ENCODE measurements at places on chromosomes 3 and 15.
A peak's percentile ranks its signal among the peaks of the same experiment; 100 is the strongest.

GRCh38 chr15:89993349-89993748, 7.8 kb upstream of the ZNF710 start:
- H3K27ac ChIP-seq, result no peak overlapping the region
- no peaks in the 10 kb centered on the region for H3K36me3 ChIP-seq
- no peaks in the 10 kb centered on the region for H3K27me3 ChIP-seq

- H3K4me1 ChIP-seq, result no peaks in the 10 kb centered on the region
- no peak overlapping the region for H3K27ac ChIP-seq
- H3K4me3 ChIP-seq, result no peak overlapping the region
- DNase-seq, result no peak
Observed at GRCh38 chr3:4688411-4688810, 195.3 kb downstream of the ITPR1 start.

GRCh38 chr3:168213920-168214319, 118.2 kb upstream of the GOLIM4 start:
- H3K27ac ChIP-seq, result peak overlapping the region; percentile 32
- no peak for DNase-seq
- H3K4me3 ChIP-seq, result peak overlapping the region; percentile 79
- no peaks in the 10 kb centered on the region for H3K27me3 ChIP-seq
- H3K36me3 ChIP-seq, result no peaks in the 10 kb centered on the region
- peaks cover 11% of the 10 kb centered on the region for H3K4me1 ChIP-seq

DNA sequence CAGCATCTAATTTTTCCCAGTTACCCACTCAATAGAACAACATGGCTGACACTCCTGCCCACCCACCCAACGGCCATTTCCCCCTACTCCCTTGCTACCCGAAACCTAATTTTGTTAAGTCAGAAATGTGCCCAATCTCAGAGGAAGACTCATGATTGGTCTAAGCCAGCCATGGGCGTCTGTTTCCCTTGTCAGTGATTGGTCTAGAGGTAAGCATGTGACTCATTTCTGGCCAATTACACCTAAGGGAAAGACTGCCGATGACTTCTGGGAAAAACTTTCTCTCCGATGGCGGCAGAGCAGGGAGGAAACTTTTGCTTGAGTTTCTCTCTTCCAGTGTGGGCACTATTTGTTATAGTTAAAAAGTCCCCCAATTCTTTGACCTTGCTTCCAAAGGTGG, 72.9 kb downstream of the RPLP1 start:
- no peak for DNase-seq
- no peak overlapping the region for H3K27ac ChIP-seq
- no peaks in the 10 kb centered on the region for H3K4me1 ChIP-seq
- H3K4me3 ChIP-seq, result no peak overlapping the region
- H3K36me3 ChIP-seq, result peaks cover 2% of the 10 kb centered on the region
- peaks cover 22% of the 10 kb centered on the region for H3K27me3 ChIP-seq

- no peak overlapping the region for H3K27ac ChIP-seq
- peaks cover 5% of the 10 kb centered on the region for H3K36me3 ChIP-seq
- no peak for DNase-seq
- H3K27me3 ChIP-seq, result no peaks in the 10 kb centered on the region
Observed at GRCh38 chr3:46138581-46138980, 69.5 kb downstream of the CCR1 start.

DNA sequence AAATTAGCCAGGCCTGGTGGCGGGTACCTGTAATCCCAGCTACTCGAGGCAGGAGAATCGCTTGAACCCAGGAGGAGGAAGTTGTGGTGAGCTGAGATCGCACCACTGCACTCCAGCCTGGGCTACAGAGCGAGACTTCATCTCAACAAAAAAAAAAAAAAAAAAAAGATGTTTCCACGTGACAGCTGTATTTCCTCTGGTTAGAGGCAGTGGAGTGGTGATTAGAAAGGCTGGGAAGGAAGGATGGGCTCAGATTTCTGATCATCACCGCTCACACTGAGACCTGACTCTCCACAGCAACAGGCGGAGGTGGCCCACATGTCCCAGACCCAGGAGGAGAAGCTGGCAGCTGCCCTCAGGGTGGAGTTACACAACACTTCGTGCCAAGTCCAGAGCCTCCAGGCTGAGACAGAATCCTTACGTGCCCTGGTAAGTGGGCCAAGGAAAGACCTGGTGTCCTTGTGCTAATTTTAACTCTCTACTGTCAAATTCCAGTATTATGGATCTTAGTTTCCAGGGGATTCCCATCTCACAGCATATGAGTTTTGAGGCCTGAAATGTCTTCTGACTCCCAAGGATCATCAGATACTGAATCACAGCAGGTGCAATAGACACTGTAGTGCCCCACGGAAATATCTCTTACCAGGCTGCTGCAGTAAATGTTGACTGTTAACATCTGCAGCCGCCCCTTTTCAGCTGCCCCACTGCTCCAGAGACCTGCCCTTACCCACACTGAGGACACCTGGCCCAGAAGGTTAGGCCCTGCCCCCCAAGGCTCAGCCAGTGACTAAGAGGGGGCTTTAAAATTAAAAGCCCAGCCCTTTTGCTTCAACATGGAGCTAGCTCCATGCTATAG, 66.9 kb downstream of the BFSP2 start:
- H3K4me3 ChIP-seq, result no peak overlapping the region
- H3K4me1 ChIP-seq, result peaks cover 2% of the 10 kb centered on the region
- no peak for DNase-seq
- H3K27ac ChIP-seq, result no peak overlapping the region

- DNase-seq, result no peak
- no peaks in the 10 kb centered on the region for H3K4me1 ChIP-seq
- no peaks in the 10 kb centered on the region for H3K36me3 ChIP-seq
- H3K4me3 ChIP-seq, result no peak overlapping the region
- no peak overlapping the region for H3K27ac ChIP-seq
Observed at GRCh38 chr15:46408312-46408711, 773.5 kb downstream of the SQOR start.

GRCh38 chr3:10775828-10776227, 40.2 kb upstream of the SLC6A11 start:
- no peak overlapping the region for H3K4me3 ChIP-seq
- H3K27me3 ChIP-seq, result peaks cover 83% of the 10 kb centered on the region
- DNase-seq, result no peak
- H3K4me1 ChIP-seq, result no peaks in the 10 kb centered on the region

DNA sequence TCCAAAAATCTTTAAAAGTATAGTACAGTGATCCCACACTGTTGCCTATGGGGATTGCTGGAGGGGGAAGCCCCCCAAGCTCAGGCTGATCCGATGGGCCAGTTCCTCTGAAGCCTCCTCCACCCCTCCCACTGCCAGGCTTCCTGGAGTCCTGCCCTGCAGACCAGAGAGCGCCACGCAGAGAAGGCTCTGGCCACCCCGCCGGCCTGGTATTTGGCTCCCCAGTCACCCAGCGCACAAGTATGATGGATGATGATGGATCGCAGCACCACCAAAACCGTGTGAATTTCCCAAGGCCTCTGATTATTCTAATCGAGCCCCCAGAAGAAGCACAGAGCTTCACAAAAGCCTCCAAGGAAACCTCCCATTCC, 259.0 kb downstream of the MECOM start:
- no peak overlapping the region for H3K27ac ChIP-seq
- no peaks in the 10 kb centered on the region for H3K36me3 ChIP-seq

- peaks cover 7% of the 10 kb centered on the region for H3K36me3 ChIP-seq
- peak overlapping the region; percentile 57 for H3K4me3 ChIP-seq
- no peak for DNase-seq
- H3K27me3 ChIP-seq, result no peaks in the 10 kb centered on the region
Observed at GRCh38 chr3:4505688-4506558, 12.8 kb downstream of the ITPR1 start.

- no peak within 1 kb of the TSS for H3K4me3 ChIP-seq
- H3K36me3 ChIP-seq, result no peaks in the 10 kb centered on the region
- DNase-seq, result peak; percentile 52
Observed at GRCh38 chr3:38649500-38650247, at the start of gene SCN5A. Gene SCN5A (minus strand): TSS chr3:38649687. CDS start chr3:38633307, 16,380 bp downstream.

DNA sequence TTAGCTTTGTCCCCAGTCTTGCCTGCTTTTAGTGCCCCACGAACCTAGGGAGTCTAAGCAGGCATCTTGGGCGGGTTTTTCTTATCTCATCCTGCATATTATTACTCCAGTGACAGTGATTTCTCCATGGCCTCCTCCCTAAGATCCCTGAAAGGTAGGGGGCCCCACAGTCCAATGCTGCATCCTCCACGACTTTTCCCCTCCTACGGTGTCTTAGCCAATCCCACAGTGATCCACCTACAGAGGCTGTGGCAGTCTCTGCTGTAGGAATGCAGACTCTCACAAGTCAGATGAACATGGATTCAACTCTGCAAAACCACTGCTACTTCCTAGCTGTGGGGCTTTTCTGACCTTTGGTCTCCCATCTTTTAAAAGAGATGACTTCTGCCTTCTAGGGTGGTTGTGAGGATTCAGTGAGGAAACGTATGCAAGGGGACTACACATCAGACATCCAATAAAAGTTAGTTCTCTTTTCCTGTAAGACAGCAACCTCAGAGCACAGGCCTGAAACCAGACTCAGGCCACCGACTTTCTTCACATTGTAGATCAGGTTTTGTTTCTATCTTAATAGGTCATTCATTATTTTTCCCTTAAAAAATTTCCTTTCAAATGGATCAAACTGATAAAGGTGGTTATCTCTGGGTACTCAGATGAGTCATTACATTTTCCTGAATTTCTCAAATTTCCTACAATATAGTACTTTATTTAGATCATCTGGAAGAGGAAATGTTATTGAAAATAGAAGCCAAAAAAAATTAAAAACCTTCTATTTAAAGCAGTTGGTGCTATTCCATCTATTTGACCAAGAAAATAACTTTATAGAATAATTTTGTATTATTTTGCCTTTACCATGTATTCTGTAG, 23.2 kb downstream of the ILDR1 start:
- peaks cover 9% of the 10 kb centered on the region for H3K4me1 ChIP-seq
- peak overlapping the region; percentile 21 for H3K27ac ChIP-seq
- no peak for DNase-seq

- no peaks in the 10 kb centered on the region for H3K27me3 ChIP-seq
- peaks cover 6% of the 10 kb centered on the region for H3K4me1 ChIP-seq
- no peak for DNase-seq
- H3K36me3 ChIP-seq, result peaks cover 9% of the 10 kb centered on the region
Observed at GRCh38 chr15:60423537-60423936, 25.8 kb upstream of the ANXA2 start.

DNA sequence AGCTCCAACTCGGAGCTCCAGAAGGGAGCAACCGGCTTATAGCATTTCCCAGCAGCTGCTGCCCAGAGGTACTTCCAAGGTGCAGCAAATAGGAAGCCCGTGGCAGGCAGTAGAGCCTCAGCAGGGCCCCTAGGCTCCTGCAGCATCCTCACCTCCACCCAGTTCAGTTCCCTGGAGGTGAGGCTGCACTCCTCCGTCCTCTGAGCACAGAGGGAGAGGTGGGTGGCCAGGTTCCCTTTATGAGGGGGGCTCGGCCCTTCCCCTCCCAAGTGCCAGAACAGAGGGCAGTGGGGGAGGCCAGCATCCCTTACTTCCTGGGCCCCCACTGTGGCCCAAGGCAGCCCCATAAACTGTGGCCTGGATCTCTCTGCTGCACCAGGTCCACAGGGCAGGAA, 150.2 kb downstream of the ATP10A start:
- no peaks in the 10 kb centered on the region for H3K36me3 ChIP-seq
- peaks cover 4% of the 10 kb centered on the region for H3K4me1 ChIP-seq
- no peaks in the 10 kb centered on the region for H3K27me3 ChIP-seq
- no peak overlapping the region for H3K27ac ChIP-seq
- H3K4me3 ChIP-seq, result no peak overlapping the region

- no peak for DNase-seq
- no peaks in the 10 kb centered on the region for H3K36me3 ChIP-seq
- no peaks in the 10 kb centered on the region for H3K4me1 ChIP-seq
- H3K4me3 ChIP-seq, result no peak overlapping the region
- no peak overlapping the region for H3K27ac ChIP-seq
Observed at GRCh38 chr15:29687204-29687815, 135.0 kb downstream of the TJP1 start.

GRCh38 chr15:48177766-48178647, at the start of gene MYEF2:
Gene MYEF2 (minus strand): TSS chr15:48178295. CDS start chr15:48178237, 58 bp downstream.
- H3K27me3 ChIP-seq, result peaks cover 29% of the 10 kb centered on the region
- no peaks in the 10 kb centered on the region for H3K36me3 ChIP-seq
- peak within 1 kb of the TSS; percentile 89 for H3K27ac ChIP-seq
- H3K4me1 ChIP-seq, result peaks cover 10% of the 10 kb centered on the region

- H3K27me3 ChIP-seq, result no peaks in the 10 kb centered on the region
- no peak for DNase-seq
- no peak overlapping the region for H3K27ac ChIP-seq
- H3K4me1 ChIP-seq, result peaks cover 3% of the 10 kb centered on the region
Observed at GRCh38 chr3:132556508-132557159, 40.4 kb upstream of the ACKR4 start.

DNA sequence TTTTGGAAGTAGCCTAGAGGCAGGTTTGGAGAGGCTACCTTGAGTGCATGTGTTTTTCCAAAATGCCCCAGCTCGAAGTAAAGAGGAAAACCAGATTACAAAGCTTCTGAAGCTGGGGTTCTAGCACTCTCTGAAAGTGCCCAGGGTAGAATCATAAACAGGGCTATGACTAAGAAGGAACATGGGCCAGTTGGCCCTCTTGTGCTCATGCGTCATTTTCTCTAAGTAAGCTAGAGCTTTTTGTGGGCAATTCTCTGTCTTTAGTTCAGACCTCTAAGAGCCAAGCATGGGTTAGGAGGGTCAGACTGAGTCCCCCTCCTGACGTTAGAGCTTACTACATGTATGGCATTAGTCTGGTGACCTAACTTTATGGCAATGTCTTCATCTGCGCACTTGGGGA, 129.5 kb upstream of the UMPS start:
- DNase-seq, result no peak
- peaks cover 6% of the 10 kb centered on the region for H3K4me1 ChIP-seq
- peaks cover under 1% of the 10 kb centered on the region for H3K36me3 ChIP-seq
- no peak overlapping the region for H3K27ac ChIP-seq
- no peak overlapping the region for H3K4me3 ChIP-seq

DNA sequence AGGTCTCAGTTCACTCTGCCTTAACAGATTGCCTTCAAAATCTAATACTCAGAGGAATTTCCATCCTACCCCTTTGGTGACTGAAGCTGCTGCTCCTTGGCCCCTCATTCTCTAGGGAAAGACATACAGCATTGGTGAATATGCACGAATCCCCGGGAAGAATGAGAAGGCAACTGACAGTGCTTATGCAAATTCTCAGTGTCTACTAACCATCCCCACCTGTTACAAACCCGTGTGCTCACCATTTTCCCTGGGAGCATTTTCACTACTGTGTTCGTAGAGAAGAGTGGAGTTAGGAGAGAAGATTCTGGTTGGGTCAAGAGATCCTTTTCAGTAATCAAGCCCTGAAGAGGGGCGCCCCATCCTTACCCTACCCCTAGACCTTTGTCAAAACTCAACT, 37.7 kb downstream of the SYNM start:
- no peak overlapping the region for H3K4me3 ChIP-seq
- DNase-seq, result no peak
- H3K27ac ChIP-seq, result no peak overlapping the region
- no peaks in the 10 kb centered on the region for H3K4me1 ChIP-seq
- peaks cover 4% of the 10 kb centered on the region for H3K27me3 ChIP-seq

DNA sequence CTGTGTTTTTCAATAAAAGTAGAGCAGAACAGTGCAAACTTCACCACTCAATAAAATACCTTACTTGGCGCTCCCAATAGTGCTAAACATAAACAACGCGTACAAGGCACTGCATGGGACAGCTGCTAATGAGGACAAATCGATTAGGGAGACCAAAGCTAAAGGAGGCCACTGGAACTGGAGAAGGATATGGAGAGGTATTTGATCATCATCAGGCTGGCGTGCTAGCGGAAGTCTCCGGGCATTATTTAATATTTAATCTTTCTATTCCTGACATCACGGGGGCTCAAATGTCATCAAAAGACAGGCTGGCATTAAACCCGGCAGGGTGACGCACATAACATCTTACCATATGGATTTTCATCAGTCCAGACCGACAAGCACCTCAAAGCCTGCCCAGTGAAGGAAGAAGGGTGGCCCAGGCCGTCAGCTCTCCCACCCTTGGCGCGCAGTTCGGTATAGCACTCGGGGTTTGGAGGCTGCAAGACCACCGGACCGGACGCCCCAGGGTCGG, 604 bp downstream of the CCPG1 start:
- H3K27me3 ChIP-seq, result no peaks in the 10 kb centered on the region
- H3K36me3 ChIP-seq, result peaks cover 2% of the 10 kb centered on the region
- H3K27ac ChIP-seq, result peak overlapping the region; percentile 94
- DNase-seq, result no peak
- H3K4me1 ChIP-seq, result peaks cover 25% of the 10 kb centered on the region
- H3K4me3 ChIP-seq, result peak overlapping the region; percentile 96

Measured in T-helper 17 cell (primary cell).